ENCODE measurements at places on chromosomes 7 and 10.

DNA sequence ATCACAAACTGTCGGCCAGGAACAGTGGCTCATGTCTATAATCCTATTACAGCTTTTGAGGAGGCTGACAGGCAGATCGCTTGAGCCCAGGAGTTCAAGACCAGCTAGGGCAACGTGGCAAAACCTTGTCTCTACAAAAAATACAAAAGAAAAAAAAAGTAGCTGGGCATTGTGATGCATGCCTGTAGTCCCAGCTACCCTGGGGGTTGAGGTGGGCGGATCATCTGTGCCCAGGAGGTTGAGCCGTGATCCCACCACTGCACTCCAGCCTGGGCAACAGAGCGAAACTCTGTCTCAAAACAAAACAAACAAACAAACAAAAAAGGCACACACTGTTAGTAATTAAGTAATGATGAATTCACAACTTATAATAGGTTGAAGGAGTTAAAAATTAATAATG is 441.5 kb upstream of the PCDH15 start:
- no peak for DNase-seq

DNA sequence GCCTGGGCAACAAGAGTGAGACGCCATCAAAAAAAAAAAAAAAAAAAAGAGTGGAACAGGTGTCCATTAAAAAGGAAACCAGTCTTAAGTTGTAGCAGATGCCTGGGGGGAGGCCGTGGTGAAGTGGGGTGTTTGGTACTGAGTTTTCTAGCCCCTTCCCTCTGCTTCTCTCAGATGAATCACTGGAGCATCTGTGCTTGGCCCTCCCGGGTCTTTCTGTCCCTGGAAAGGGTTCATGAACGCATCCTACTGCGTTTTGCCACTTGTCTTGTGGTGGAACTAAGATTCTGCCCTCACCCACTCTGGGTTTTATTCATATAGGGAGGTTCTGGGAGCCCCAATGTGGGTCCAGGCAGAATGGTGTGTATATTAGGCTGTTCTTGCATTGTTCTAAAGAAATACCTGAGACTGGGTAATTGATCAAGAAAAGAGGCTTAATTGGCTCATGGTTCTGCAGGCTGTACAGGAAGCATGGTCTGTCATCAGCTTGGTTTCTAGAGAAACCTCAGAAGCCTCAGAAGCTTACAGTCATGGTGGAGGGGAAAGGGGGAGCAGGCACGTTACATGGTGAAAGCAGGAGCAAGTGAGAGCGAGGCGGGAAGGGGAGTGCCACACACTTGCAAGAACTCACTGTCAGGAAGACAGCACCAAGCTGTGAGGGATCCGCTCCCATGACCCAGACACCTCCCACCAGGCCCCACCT is 63.5 kb downstream of the CAMK1D start:
- DNase-seq = no peak

DNA sequence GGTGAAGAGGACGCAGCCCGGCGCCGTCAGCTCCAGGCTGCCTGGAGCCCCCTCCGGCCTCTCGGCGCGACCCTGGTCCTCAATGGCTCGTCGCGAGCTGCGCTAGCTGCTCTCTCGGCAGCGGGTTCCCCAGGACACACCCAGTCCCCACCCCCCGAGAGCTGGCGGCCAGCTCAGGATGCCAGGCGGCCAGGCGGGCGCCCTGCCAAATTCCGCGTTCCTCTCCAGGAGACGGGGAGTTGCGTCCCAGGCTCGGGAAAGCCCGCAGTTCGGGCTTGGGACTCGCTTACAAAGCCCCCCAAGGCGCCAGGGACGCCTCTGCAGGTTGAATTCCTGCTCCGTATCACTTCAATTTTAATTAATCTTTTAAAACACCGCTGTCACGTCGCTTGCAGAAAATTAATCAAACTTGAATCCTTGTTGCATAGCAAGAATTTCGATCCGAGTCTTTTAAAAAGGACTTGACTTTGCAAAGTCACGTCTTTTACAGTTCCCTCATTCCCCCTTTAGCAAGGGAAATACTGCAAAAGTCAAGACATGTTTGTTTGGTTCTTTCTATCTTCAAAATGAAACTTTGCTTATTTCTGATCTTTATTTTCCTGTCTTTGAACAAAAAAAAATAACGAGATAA is 28.2 kb downstream of the SKIDA1 start:
- DNase-seq = no peak

DNA sequence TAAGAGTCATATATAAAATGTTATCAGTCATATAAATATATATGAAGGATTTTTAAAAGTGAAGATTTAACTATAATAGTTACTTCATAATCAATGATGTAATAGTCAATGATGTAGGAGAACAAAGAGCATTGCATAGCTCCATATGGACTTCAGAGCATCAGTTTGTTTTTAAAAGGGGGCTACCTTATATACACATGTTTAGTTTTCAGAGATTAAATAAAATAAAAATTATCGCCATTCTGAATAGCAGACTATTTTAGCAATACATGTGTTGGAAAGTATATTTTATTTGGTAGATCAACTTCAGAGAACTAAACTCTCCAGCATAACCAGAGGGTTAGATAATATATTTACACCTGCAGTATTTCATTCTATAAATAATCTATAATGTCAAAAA is 29.1 kb upstream of the EPC1 start:
- no peak for DNase-seq

- DNase-seq = no peak
Measured at GRCh38 chr10:113665806-113666354, 2.0 kb upstream of the NRAP start.

GRCh38 chr7:91656541-91657482 is 223.7 kb downstream of the MTERF1 start:
- DNase-seq = no peak

DNA sequence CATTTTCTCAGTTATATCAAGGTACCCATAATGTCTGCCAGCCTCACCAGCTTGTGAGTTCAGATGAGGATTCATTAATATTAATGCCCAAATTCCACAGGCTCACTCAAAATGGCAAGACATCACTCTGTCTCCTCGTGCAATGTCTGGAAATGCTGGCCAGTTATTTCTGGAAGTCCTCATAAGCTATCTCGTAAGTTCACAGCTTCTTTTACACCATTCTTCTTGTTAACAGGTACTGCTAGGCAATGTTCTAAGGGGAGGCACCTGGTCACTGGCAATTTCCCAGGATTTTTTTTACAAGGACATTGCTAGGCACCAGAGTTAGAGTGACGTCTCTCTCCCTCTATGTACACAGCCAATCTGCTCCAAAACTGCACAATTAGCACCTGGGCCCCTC is 80.2 kb upstream of the SEMA3C start:
- DNase-seq = no peak
